ENCODE measurements at places on chromosomes 1 and 21.
A peak's percentile ranks its signal among the peaks of the same experiment; 100 is the strongest.

DNA sequence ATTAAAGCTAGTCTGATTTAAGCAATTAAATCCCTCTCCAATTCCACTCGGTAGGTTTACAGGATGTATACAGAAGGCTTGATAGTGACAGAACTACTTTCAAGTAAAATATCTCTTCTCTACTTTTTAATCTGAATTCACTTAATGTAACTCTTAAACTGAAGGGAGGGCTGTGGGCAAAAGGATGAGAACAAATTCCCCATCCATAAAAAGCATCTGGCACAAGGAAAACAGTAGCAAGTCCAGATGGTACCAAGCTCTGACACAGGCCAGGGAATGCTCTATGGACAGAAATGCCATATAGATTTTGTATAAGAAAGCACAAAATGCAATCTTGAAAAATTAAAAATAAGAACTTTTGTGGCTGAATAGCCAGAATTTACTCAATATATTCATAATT, 53.1 kb upstream of the USH2A start:
- no peak for DNase-seq

DNA sequence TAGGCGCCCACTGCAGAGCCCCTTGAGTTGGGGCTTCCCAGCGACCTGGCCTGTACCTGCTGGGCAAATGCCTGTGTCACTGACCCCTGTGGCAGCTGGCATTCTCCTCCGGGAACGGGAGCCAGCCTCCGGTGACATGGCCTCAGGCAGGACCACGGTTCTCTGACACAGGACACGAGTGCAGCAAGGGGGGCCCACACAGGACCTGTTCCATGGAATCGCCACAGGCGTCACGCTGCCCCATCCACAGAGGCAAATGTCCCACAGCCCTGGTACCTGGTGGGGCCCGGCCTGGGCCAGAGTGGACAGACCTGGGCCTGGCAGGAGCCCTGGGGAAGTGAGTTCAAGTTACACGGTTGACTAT, 2.6 kb downstream of the ITGB2 start:
- DNase-seq: no peak

GRCh38 chr1:38454236-38454635, 405.3 kb downstream of the RRAGC start:
- DNase-seq: no peak

DNA sequence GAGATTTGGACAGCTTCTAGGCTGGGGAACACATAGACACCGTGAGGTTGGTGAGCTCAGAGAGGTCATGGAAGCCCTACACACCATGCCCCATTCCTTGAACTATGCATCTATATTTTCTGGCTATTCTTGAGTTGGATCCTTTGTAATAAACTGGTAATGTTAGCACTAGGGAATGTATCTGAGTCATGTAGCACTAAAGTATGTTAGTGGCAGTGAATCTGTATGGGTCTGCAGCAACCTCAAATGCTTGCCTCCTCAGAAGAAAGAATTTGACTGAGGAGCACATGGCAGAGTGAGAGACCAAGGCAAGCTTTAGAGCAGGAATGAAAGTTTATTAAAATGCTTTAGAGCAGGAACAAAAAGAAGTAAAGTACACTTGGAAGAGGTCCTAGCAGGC, 43.7 kb upstream of the LRRC7 start:
- DNase-seq: no peak

- DNase-seq: no peak
Observed at GRCh38 chr1:155383406-155383805, 62.7 kb downstream of the RUSC1 start.

DNA sequence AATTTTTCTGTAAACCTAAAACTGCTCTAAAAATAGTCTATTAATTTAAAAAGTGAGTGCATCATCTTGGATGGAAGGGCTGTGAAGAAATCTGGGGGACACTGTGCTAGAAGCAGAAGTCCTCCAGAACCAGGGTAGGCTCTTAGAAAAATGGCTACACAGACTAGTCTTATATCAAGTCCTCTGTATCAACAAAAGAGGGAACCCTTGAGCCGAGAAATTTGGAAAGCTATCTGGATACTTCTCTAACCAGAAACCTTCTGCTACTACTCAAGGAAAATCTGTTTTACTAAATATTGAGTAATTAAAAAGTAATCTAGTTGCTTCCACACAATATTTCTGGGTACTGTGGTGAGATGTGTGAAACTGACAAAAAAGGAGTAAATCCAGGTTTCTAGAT, 92.1 kb downstream of the WDR3 start:
- no peak for DNase-seq

- peak; percentile 28 for DNase-seq
Observed at GRCh38 chr1:240189386-240189989, 97.8 kb downstream of the FMN2 start.

GRCh38 chr1:26049531-26050247, 3.8 kb upstream of the SLC30A2 start:
- no peak for DNase-seq

DNA sequence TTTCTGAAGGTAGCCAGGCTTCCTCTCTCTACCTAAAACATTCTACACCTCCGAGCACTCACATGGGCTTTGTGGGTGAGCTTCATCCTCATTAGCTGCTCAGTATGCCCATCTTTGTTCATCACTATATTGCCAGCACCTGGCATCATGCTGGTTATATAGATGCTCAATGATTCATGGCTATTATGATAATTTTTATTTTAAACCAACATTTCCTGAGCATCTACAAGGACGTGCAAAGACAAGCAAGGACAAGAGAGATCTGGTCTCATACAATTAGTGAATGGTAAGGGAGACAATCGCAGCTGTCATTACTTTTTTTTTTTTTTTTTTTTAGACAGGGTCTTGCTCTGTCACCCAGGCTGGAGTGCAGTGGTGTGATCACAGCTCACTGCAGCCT, 11.3 kb upstream of the QSOX1 start:
- DNase-seq: no peak

DNA sequence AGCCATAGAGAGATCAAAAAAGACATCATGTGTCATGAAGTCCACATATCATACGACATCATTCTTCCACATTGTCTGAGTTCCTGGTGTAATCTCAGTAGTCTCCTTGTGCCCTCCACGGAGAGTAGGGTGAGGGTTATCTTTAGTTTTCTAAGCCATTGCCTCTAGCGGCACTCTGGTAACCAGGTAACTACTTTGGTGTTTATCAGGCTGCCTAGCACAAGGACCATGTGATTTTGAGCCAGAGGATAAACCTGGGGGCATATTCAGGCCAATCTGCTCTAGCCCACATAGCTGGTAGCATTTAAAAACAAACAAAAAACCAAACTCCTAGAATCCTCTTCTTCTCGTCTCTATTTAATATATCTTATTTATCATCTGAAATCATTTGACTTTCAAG, 147.4 kb downstream of the GDAP2 start:
- DNase-seq: no peak

DNA sequence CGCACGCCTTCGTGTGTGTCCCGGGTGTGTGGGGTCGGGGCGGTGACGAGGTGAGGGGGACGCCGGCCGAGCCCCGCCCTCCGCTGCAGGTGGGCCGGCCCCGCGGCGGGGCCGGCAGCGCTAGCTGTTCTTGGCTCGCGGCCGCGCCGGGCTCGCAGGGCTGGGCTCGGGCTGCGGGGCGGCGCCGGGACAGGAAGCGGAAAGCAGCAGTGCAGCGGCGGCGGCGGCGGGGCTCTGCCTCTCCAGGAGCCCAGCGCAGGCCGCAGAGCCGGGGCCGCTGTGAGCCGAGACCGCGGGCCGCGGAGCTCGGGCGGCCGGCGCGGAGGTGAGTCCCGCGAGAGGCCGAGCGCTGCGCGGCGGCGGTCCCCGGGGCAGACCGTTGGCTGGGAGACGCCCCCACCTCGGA, at the start of gene VANGL1:
TSS of gene VANGL1 (plus strand) at position 209 of the 406 bp plus-strand sequence. CDS start 9,444 bp downstream, outside the sequence.
- DNase-seq: no peak

- DNase-seq: no peak
Observed at GRCh38 chr21:36099000-36099399, 29.2 kb downstream of the CBR1 start.

DNA sequence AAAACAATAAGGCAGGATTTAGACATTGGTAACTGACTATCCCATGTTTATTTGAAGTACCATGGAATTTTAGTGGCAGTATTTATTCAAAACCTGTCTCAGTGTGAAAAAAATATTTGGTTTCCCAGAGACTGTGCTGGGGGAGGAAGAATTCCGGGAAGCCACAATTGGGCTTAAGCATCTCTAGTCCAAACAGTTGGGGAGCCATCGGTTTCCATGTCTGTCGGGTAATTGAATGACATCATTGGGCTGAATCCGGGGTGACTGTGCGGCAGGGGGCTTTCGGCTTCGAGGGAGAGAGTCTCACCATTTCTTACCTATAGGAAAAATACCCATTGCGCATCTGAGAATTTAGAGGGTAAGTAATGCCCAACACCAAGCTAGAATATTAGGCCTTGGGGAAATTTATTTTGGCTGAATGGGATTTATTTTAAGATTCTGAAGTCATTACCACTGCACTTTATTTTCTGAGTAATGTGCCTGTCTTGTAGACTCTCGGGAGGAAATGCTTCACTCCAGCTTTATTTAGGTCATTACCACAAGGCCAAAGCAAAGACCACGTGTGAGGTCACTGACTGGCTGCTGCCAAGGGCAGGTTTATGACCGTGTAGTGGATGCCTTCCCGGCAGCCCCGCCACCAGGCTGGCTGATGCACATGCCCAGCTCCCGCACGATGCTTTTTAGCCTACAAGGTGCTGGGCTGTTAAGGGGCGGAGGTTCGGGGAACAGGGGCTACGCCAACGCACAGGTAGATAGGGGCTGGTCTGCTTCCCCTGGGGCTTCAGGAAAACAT, 23.1 kb upstream of the UMODL1 start:
- no peak for DNase-seq

GRCh38 chr1:61588736-61589672, 135.9 kb downstream of the TM2D1 start:
- peak; percentile 89 for DNase-seq

DNA sequence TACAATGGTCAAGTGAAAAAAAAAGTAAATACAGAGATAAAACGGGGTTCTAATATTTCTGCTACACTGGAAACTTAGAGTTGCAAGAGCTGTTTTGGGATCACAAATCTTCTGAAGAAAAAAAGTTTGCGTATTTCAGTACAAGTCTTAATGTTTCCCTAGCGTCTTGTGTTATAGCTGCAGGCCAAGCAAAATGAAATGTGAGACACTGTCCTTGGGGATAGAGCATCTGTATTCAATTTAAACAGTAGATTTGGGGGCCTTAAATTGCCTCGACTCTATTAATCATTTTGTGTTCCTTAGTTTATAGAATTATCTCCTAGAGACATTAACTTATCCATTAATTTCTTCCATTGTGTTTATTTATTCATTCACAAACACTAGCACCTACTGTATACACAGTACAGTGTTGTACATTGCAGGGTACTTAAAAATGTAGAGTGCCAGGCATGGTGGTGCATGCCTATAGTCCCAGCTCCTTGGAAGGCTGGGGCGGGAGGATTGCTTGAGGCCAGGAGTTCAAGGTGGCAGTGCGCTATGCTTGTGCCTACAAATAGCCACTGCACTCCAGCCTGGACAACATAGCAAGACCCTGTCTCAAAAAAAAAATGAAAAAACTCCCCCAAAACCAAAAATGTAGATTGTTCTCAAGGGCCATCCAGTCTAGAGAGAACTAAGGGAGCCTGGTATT, 7.9 kb downstream of the DISC1 start:
- DNase-seq: no peak

- no peak for DNase-seq
Observed at GRCh38 chr1:74534241-74534640, 21.8 kb upstream of the LRRC53 start.

DNA sequence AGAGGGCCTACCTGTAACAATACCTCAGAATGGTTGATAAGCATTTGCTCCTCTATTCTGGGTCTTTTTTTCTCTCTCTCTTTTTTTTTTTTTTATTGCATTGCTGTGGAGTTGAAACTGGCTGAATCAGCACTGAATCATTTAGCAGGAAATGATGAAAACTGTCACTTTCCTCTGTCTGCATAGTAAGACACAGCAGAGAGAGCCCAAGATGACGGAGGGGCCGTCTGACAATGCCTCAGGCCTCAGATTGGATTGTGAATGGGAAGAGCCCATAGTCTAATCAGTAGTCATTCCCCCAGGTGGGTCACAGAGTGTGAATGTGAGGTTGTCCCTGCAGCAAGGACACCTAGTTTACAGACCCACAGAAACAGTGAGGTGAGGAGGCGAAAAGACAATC, 193.2 kb upstream of the PLXNA2 start:
- DNase-seq: no peak

- no peak for DNase-seq
Observed at GRCh38 chr1:79662596-79662995, 656.1 kb upstream of the ADGRL4 start.

GRCh38 chr1:9871021-9871420, 39.0 kb downstream of the CTNNBIP1 start:
- no peak for DNase-seq

DNA sequence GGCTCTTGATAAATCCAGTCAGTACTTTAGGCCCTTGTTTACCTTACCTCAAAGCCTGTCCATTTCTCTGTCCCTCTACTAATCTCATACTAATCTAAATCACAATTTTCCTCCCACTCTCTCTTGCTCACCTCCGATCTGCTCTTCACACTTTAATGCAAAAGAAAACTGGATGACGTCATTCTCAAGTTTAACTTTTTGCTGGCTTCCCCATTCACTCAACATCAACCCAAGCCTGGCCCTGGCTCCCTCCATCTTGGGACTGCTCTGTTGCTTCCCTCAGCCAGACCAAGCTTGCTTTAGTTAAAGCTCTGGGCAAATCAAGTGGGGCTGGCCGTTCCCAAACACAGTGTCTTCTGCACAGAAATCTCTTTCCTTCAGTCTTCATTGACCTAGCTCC, 29.7 kb downstream of the COA6 start:
- no peak for DNase-seq

DNA sequence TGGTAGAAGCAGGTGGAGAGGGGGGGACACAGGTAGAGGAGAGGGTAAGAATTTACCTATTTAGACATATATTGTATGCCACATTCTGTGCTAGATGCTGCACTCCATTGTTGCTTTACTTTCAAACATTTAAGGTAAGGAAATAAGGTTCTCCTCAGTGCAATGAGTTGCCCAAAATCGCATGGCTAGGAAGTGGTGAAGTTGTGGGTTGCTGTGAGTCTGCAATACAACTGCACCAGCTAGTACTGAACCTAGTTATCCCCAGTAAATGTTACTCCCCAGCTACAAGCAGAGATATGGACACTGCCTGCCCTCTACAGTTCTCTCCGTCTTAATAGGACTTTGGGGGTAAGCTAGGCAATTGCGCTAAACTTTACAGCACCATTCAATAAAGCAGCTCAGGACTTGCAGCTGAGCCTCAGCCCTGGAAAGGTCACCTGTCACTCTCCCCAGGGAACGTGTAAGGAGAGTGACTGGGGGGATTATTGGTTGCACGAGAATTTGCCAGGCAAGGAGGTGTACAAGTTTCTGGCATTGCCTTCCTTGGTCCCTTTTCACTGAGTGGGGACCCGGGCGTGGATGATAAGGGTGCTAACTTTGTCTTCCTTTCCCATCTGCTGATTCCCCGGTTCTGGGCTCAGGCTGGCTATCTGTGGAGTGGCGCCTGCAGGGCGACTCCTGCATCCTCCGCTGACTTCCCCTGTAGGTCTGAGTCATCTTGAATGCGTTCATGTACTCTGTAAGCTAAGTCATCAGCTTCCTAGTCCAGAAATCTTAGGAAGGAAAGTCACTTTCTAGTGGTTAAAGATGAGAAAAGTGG, 71.3 kb upstream of the CNTN2 start:
- DNase-seq: no peak

Data from NCI-H2029 treated with DMSO at 0.1 percent for 48 hours (cell line).